A549 treated with dexamethasone at 1 μM for 4 hours (cell line): ENCODE measurements at places on chromosomes 5 and 9. TPM values are rescaled to one million over a fixed set of nuclear protein-coding genes. Genes with fewer than 3 reads are reported as not detected.

FCN2 gene
- total RNA-seq = not detected in 5 replicates

LAMC3 gene
- 1.2 to 2.2 TPM (median 2.1 TPM) in 5 replicates for total RNA-seq

ARL15 gene
- total RNA-seq = 3.5 to 5.4 TPM (median 5.2 TPM) in 5 replicates

FOXI1 gene
- total RNA-seq = not detected in 5 replicates

IFNE gene
- 0.49 to 0.83 TPM (median 0.73 TPM) in 5 replicates for total RNA-seq

FSTL4 gene
- total RNA-seq = 4.2 to 6.0 TPM (median 4.9 TPM) in 5 replicates

DNAJC25 gene
- total RNA-seq = 9.6 to 12.0 TPM (median 10.2 TPM) in 5 replicates

ECM2 gene
- 0.08 to 0.11 TPM (median 0.11 TPM) in 5 replicates for total RNA-seq

SLC6A3 gene
- 0.74 to 1.5 TPM (median 1.2 TPM) in 5 replicates for total RNA-seq

LCN9 gene
- 0.14 to 0.30 TPM (median 0.22 TPM) in 3 of 5 replicates, not detected in the others for total RNA-seq

ZNF454 gene
- not detected in 5 replicates for total RNA-seq

PPP1R26 gene
- total RNA-seq = 12.8 to 20.9 TPM (median 19.4 TPM) in 5 replicates

CCNJL gene
- 9.2 to 14.0 TPM (median 12.1 TPM) in 5 replicates for total RNA-seq

ACTBL2 gene
- total RNA-seq = 0.05 to 0.07 TPM (median 0.06 TPM) in 3 of 5 replicates, not detected in the others

FIBCD1 gene
- 11.8 to 23.1 TPM (median 20.8 TPM) in 5 replicates for total RNA-seq

SHOC1 gene
- total RNA-seq = 0.01 to 0.02 TPM in 2 of 5 replicates, not detected in the others
